Stimulated activated CD4-positive, alpha-beta T cell treated with anti-CD3 and anti-CD28 coated beads, Interleukin-2, amount 100 ng/mL, for 24 hours (primary cell): ENCODE measurements at places on chromosomes 12 and 14.

- no peak for DNase-seq
Observed at GRCh38 chr12:114430306-114430705, 24.4 kb upstream of the TBX5 start.

GRCh38 chr14:80576401-80576800 lies 365.1 kb upstream of the DIO2 start:
- no peak for DNase-seq

- DNase-seq, result no peak
Observed at GRCh38 chr14:102080183-102081080, 6.4 kb downstream of the HSP90AA1 start.

DNA sequence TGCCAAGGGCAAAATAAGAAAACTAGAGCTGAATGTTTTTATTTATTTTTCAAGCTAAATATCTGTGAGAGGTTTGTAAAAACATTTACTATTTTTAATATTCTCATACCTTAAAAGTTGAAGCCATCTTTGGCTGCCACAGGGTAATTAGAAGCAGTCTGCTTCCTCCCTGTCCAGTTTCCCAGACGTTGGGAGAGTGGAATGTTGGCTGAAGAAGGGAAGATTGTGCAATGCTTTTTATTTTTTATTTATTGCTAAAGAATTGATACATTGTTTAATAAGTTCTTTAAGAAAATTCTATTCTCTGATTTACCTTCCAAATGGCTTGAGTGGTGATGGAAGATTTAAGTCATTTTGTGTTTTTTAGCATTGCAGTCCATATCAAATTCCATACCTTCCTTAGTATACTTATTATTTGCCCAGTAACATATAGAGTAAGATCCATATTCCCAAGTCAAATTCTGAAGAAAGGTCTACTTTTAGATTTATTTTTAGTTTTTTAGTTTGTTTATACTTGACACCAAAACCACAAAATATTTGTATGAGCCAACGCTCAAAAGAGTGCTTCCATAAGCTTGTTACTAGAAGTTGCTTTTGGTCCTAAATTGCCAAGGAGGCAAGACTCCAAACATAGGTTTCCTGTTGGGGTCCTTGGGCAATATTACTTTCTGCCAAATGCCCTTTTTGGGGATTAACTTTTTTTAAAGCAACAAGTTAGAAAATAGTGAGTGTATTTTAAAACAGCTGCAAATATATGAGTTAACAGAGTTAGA lies 124.0 kb upstream of the CPM start:
- no peak for DNase-seq

DNA sequence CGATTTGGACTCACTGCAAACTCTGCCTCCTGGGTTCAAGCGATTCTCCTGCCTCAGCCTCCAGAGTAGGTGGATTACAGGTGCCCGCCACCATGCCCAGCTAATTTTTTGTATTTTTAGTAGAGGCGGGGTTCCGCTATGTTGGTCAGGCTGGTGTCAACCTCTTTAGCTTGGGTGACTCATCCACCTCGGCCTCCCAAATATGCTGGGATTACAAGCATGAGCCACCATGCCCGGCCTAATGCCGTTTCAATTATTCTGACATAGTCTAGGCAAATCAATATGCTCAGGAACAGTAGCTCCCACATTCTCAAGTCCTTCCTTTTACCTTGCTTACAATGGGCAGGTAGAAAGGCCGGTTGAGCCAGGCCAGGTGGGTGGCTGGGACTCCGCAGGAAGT lies 82.0 kb upstream of the EEA1 start:
- no peak for DNase-seq

- no peak for DNase-seq
Observed at GRCh38 chr12:71504476-71504875, 64.9 kb downstream of the LGR5 start.

- peak; percentile 73 for DNase-seq
Observed at GRCh38 chr12:125330645-125331341, 265.6 kb downstream of the AACS start.

DNA sequence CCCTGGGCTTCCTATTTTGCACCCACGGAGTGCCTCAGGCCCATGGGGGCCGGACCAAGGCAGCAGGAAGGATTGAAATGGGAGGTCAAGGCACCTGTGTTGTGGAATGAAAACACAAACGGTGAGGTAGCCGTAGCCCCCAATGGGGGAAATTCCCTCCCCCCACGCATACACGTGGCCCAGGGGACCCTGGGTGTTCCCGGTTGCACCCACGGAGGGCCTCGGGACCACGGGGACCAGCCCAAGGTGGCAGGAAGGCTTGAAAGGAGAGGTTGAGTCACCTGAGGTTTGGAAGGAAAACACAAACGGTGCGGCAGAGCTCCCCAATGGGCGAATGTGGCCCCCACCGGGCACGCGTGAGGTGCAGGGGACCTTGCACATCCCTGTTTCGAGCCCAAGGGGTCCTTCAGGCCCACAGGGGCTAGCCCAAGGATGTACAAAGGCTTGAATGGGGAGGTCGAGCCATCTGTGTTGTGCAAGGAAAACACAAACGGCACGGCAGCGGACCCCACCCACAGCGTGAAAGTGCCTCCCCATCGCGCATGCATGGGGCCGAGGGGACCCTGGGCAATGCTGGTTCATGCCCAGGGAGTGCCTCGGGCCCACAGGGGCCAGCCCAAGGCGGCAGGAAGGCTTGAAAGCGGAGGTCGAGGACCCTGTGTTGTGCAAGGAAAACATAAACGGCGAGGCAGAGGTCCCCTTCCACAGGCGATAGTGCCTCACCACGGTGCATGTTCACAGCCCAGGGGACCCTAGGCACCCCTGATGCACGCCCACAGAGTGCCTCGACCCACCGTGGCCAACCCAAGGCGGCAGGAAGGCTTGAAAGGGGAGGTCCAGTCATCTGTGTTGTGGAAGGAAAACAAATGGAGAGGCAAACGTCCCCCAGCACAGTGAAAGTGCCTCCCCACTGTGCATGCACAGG lies 376.7 kb downstream of the ALG10 start:
- peak; percentile 6 for DNase-seq

DNA sequence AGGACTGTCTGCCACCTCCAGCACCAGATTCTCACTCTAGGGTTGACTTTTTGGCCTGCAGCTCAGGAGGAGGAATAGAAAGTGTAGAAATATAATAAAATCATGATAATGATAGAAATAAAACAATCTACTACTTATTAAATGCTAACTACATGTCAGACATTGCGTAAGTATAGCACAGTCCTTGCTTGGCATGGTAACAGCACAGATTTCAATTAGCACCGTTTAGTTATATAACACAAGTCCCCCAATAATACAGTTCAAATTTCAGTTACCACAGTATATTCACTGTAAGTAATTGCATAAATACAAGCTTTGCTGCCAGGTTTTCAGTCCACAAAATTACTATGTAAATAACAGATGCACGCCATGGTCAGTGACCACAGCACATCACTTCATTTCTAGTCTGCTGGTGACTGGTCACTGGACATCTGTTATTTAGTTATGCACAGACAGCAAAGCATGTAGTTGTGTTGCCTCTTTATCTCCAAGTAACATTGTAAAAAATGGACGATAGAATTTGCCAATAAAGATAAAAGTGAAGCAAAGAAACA lies 6.5 kb upstream of the GLT8D2 start:
- DNase-seq, result no peak

DNA sequence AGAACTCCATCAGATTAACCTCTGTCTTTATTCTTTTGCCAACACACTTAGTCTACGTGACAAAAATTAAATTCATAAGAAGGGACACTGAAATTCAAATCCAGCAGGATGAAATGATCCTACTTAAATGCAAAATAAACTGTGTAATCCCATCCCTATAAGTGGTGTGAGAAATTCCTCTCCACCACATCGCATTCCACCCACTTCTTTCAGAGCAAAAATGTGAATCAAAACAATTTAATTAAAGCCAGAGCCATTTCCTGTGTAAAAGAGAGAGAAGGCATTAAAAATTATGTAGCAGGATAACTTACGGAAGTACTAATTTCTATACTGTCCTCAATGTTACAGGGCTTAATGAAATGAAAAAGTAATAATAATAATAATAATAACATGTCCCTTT lies 844.3 kb downstream of the GALC start:
- no peak for DNase-seq

DNA sequence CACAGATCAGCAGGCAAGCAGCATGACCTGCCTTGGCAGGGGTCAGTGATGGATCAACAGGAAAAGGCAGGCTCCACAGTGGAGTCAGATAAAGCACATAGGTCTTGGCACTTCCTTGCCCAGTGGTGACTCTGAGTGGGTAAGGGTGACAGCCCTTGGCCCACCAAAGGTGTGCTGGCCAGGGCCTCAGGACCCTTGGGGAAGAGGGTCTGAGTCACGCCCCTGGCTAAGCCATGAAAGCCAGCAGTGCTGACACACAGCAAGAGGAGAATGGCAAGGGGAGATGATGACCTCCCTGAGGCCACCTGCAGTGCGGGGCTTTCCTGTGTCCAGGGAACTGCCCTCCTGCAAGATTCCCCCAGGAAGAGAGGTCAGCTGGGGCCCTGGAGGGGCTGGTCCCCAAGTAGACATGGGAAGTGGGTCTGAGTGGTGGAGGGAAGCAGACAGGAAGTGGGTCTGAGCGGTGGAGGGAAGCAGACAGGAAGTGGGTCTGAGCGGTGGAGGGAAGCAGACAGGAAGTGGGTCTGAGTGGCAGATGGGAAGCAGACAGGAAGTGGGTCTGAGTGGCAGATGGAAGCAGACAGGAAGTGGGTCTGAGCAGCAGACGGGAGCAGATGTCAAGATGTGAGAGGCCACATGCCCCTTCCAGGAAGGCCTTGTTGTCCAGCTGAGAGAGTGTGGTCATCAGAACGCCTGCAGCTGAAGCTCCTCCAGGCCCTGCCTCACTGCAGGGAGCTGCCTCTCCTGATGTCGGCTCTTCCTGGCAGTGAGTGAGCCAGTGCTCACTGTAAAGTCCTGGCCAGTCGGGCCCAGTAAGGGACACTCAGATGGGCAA lies 34.8 kb downstream of the DIO3 start:
- peak; percentile 33 for DNase-seq

- no peak for DNase-seq
Observed at GRCh38 chr12:114678028-114678427, 5.9 kb downstream of the TBX3 start.

- DNase-seq, result no peak
Observed at GRCh38 chr12:22866406-22866805, 241.4 kb downstream of the ETNK1 start.

- DNase-seq, result no peak
Observed at GRCh38 chr12:12715128-12715458, 2.1 kb upstream of the CDKN1B start.

DNA sequence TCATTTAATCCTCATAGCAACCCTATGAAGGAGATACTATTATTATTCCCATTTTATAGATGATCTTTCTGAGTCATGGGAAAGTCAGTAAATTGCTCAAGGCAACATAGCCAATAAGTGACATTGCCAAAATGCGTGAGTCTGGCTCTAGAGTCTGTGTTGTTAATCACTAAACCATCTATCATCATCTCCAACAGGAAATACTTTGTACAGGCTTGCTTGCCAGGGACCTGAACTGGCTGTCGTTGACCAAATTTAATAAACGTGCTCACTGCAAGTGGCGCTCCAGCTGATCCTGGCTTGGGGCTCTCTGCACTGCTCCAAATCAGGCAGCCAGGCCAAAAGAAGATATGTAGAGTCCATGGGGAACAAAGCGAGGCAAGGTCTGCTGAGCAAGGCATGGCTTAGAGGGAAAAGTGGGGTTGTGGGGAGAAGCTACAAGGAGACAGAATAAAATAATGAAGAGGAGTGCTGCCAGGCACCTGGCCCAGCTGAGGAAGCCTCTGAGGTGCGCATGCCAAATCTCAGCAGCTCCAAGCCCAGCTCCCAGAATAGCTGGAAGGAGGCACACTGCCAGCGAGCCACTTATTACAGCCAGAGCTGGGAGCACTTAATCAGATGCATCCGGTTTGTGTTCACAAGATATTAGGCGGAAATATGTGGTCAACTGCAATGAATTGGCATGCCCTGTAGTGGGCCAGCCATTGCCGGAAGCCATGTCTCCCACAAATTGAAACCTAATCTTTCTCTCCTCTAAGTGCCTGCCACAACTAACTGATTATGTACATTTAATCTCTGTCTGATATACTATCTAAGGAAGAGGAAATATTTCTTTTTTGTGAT lies 43.3 kb upstream of the PTPRO start:
- no peak for DNase-seq

- DNase-seq, result no peak
Observed at GRCh38 chr12:99343960-99344359, 303.6 kb upstream of the GARIN6 start.

DNA sequence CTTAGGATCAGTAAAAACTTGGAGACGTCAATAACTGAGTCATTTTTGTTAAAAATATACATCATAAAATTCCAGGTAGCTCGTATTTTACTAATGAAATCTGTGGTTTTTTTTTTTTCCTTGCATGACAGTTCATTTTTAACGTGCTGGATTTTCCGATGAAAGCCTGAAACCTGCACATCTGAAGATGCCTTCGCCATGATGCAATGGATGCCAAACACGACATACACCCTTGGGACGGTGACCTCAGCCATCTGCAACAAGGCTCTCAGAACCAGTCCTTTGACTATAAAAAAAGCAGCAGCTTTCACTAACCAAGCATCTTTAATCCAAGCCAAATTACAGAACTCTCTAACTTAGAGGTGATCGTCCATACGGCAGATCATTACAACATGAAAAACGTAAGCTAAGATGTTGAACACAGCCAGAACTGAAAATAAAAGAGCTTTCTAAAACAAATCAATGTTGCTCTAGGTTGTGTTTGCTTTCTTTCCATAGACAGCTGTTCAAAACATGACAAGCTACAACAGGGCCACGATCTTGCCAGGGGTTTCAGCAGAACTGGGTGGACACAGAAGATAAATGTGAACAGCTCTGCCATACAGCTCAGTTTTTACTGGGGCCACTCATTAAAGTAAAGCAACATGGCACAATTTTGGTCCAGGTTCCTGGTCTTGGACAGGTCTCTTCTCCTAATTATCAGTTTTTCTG lies 7.8 kb downstream of the NIN start:
- no peak for DNase-seq

- no peak for DNase-seq
Observed at GRCh38 chr14:101810897-101811621, 49.5 kb downstream of the PPP2R5C start.

GRCh38 chr12:90910958-90911357 lies 44.0 kb downstream of the CCER1 start:
- no peak for DNase-seq

- DNase-seq, result no peak
Observed at GRCh38 chr12:112887550-112887949, 19.2 kb upstream of the OAS1 start.

- DNase-seq, result no peak
Observed at GRCh38 chr12:51661836-51662235, 70.8 kb downstream of the SCN8A start.

GRCh38 chr12:128971802-128972201 lies 118.5 kb downstream of the GLT1D1 start:
- DNase-seq, result no peak
